ENCODE measurements at places on chromosomes 2 and 18. TPM values are rescaled to one million over a fixed set of nuclear protein-coding genes. Genes with fewer than 3 reads are reported as not detected.

HOXD10 gene
- not detected for total RNA-seq

DSC3 gene
- total RNA-seq, result under 0.01 TPM

FEV gene
- total RNA-seq, result not detected

DBI gene
- total RNA-seq, result 96.1 TPM

IL1A gene
- total RNA-seq, result 1.2 TPM

COL3A1 gene
- total RNA-seq, result 1.0 TPM

ASB18 gene
- total RNA-seq, result not detected

TXNDC2 gene
- 0.07 TPM for total RNA-seq

All from thoracic aorta endothelial cell (primary cell).